ENCODE measurements at places on chromosomes 12 and 14.

DNA sequence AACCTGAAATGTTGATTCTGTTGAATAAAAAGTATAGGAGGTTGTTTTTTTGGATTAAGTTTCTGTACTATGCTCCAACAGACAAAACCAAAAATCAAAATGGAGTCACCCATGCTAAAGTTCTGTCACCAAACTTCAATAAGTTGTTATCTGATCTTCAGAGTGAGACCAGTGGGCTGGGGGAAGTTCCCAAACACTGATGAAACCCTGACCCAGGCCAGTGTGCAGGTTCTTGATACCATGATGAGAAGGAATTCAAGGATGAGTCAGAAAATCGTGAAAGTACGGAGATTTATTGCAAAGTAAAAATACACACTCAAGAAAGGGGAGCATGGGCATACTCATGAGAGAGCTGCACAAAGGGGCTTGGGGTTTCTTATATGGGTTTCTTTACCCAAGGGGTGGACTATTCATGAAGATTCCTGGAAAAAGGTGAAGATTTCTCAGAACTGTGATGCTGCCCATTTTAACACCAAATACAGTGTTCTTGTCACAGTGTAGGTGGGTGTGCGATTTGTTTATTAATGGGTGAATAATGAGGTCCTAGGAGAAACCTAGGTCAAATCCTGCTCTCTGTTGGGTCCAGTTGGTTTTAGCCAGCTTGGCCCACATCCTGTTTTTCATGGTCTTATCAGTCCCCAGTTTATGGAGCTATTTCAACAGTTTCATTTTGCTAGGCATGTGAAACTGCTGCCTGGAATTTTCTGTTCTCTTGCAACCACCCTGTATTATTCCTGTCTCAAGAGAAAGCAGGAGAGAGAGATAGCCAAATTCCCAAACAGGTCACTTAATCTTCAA lies 27.5 kb upstream of the DENND5B start:
- no peak for DNase-seq

- peak; percentile 66 for DNase-seq
Measured at GRCh38 chr12:9673404-9674225, 4.1 kb downstream of the CLEC2D start.

DNA sequence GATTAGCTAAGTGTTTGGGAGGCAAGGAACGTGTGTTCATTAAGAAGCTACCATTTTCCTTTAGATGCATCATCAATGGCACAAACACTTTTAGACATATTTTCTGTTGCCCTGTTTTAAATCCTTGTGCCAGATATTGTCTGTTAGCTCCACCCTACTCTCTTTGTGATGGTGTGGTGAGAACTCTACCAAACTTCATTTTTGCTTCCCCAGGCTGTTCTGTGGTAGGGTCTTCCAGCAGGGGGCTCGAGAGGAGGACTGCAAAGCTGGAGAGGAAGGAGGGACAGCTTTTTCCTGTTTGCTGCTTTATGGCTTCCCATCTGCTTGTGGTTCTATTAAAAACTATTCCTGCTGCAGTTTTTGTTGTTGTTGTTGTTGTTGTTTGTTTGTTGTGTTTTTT lies 23.8 kb upstream of the STRAP start:
- DNase-seq, result no peak

DNA sequence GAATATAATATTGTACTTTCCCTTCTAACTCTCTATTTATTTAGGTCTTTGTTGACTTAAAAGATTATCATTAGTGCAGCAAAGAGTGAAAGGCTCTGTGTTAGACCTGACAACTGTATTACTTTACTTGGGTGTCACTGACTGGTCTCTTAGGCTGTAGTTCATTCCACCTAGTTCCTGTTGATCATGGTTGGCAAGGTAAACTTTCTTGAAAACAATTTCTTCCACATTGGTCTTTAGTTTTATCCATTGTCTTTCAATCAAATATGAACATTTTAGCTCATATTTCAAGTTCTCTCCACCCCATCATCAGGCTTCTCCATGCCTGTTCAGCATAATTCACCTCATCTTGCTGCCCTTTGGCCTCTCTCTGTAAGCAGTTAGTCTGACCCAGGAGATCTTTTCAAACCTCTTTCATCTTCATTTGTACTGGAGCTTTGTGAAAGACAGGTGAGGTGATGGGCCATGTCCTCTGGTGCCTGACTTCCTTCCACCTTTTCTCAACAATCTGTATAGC lies 32.1 kb upstream of the PPM1H start:
- no peak for DNase-seq

GRCh38 chr12:41552588-41552987 lies 364.5 kb downstream of the PDZRN4 start:
- DNase-seq, result no peak

GRCh38 chr12:106753526-106753925 lies 21.0 kb upstream of the RIC8B start:
- peak; percentile 71 for DNase-seq

DNA sequence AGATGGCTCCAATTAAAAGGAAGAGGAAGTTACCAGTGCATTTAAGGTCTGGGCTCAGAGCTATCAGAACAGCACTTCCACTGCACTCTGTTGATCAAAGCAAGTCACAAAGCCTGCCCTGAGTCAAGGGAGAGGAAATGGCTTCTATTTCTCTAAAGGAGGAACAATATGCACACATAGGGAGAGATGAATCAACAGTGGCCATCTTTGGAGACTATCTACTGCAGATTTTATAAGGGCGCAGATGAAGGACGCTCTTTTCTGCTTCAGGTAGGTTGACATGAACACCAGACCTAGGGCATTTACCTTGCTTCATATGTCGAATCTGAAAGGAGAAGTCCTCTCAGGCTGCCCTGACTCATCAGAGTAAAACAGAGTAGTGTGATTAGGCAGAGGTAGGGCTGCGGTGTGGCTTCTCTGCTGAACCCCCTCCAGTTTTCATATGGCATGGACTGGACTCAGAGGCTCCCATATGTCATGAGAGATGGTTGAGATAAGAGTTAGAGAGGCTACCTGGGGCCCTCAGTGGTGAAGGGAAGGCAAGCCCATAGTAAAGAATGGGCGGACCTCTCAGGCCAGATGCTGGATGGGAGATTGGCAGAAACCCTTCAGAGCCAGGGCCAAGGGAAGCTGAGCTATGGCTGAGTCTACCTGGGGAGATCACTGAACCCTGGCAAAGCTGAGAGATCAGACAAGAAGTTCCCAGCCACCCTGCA lies 84.4 kb downstream of the ARF6 start:
- peak; percentile 69 for DNase-seq

Data from CD4-positive, alpha-beta T cell treated with Interleukin-4 for 4 hours (primary cell).